H1 (cell line): ENCODE measurements at places on chromosomes 2 and 18. TPM values are rescaled to one million over a fixed set of nuclear protein-coding genes. Genes with fewer than 3 reads are reported as not detected.

GRCh38 chr2:26922405-26923188 lies 47.8 kb upstream of the MAPRE3 start:
- no peak for DNase-seq

DNA sequence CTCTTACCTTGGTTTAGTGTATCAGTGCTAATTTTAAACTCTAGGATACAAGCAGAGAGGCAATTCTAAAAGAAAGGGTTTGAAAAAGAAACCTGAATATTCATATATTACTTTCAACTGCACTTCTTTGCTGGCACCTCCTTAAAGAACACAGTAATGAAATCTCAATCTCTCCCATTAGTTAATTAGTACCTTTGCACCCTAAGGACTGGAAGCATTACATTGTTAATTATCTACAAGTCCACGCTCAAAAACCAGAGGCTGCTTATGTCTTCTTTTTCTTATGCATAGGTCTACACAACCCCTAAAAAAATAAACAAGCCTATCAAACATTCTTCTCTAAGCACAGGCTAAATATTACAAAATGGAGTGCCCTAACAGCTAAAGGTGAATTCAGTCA lies 20.2 kb downstream of the EPHA4 start:
- DNase-seq, result no peak

Gene LAMA1
- 48.7 and 48.8 TPM in 2 replicates for total RNA-seq

GRCh38 chr2:206218796-206219499 lies 55.5 kb upstream of the ZDBF2 start:
- no peak for DNase-seq

Gene SCN7A
- 0.11 and 0.19 TPM in 2 replicates for total RNA-seq

- no peak for DNase-seq
These were observed 16.2 kb upstream of the ARL4C start for GRCh38 chr2:234512884-234513669.

DNA sequence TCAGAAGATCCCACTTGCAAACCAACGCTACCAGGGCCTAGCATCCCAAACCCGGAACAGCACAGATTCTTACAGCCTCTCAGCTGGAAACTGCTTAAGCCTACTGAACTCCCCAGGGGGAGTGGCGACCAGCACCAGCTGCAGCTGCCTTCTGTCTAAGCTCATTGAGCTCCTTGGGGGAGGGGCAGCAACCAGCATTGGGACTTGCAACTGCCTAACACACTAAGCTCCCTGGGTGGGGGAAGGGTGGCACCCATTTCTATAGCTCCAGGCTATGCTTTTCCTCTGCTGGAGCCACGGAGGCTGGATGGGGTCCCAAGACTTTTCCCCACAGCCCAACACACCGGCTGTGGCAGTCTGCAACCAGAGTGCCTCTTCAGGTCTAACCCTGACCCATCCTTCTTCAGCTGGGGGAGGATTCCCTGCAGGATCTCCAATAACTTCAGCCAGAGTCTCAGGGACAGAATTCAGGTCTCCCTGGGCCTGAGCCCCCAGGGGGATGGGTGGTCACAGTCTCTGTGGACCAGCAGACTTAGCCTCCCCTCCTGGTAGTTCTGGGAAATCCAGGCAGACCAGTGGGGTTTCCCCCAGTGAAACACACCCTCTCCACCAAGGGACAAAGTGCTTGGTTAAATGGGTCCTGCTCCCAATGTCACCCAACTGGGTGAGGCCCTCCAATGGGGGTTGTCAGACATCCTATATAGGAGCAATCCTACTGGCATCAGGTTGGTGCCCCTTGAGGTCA lies 45.9 kb upstream of the ITGA4 start:
- peak; percentile 52 for DNase-seq

DNA sequence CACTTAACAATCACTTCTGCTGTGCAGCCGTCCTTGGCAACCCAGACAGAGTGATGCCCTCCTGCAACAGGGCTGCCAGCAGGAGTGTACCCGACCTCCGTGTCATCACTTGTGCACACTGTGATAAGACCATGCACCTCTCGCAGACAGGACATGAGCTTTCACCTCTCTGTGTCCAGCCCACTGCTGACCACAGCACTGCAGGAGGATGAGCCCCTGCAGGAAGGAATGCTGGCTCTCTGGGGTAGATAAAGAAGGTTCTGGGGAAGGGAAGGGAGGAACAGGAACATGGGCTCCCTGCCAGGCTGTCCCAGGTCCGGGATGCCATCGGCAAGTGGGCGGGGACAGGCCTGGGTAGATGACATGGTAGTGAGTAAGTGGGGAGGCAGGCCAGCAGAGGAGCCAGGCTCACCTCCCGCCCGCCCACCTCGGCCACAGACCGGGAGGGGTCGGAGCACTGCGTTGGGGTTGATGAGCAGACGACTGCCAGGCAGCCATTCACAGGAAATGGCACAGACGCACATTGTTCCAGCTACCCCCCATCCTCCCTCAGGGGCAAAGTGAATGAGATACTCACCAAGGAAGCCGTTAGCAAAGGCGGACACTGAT lies 18.6 kb upstream of the COL6A3 start:
- no peak for DNase-seq

DNA sequence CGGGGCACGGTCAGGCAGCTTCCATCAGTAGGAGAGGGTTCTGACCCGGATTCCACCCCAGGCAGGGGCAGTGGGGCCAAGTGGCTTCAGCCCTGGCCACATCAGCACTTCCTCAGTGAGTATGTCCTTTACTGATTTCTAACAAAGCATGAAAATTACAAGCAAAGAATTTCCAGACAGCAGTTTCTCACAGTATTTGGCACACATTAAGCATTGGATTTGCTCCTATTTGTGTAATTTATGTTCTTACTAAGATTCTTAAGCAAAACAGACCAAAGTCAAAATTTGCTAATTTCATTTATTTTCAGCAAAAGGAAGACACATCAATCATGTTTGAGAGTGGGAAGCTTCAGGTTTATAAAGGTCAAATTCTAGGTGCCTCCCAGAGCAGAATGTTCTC lies 73.3 kb upstream of the NFATC1 start:
- no peak for DNase-seq

GRCh38 chr2:61911510-61911909 lies 6.0 kb downstream of the COMMD1 start:
- DNase-seq, result no peak

- peak; percentile 45 for DNase-seq
These were observed 46.4 kb upstream of the ODC1 start for GRCh38 chr2:10494351-10495066.
